ENCODE measurements at places on chromosomes 4 and X. TPM values are rescaled to one million over a fixed set of nuclear protein-coding genes. Genes with fewer than 3 reads are reported as not detected.

Gene MAGEB4
- not detected for total RNA-seq

Gene AWAT2
- total RNA-seq = not detected

Gene IQCM
- not detected for total RNA-seq

Gene PF4V1
- not detected for total RNA-seq
